Epithelial cell of prostate (primary cell): ENCODE measurements at places on chromosomes 5 and 9.

GRCh38 chr5:72407541-72407940 is 87.4 kb downstream of the PTCD2 start:
- DNase-seq = no peak

GRCh38 chr9:36744678-36745077 is 172.0 kb downstream of the MELK start:
- DNase-seq = no peak

GRCh38 chr5:93018461-93018860 is 562.6 kb downstream of the NR2F1-AS1 start:
- no peak for DNase-seq

- DNase-seq = no peak
Observed at GRCh38 chr9:127943731-127944144, 6.1 kb upstream of the DPM2 start.

DNA sequence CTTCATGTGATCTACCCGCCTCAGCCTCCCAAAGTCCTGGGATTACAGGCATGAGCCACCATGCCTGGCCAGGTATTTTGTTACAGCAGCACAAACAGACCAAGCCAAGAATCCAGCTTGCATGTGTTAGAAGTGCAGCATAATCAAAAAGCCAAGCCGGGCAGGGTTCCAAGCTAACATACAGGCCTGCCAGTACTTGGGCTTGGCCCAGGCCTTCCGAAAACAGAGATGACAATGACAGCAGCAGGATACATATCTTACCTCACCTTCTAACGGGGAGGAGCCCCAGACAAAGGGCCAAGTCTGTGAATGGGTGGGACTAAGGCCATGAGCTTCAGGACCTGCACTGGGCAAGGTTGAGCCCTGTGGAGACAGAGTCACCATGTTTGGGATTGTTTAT is 91.4 kb upstream of the ZNF462 start:
- no peak for DNase-seq

- no peak for DNase-seq
Observed at GRCh38 chr5:176660530-176660859, 13.2 kb downstream of the TSPAN17 start.

DNA sequence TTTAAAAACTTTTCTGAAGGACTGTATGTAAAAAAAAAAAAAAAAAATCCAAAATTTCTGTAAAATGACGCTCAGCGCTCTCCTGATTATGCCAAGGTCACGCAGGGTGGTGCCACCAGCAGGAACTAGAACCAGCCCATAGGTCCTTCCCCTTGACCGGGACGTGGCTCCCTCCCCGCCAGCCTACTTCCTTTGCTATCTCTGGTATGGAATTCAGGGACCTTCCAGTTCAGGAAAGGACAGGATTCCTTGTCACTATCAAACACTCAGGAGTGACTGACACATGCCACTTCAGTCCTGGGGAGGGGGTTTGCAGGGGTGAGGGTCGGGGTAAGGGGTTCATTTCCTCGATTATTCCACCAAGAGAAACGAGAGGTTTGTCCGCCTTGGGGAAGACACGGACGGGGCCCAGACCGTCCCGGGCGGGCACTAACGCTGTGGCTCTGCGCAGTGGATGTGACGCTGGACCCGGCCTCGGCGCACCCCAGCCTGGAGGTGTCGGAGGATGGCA is 18.8 kb downstream of the BTNL9 start:
- no peak for DNase-seq

GRCh38 chr9:135851748-135852147 is 55.6 kb downstream of the CAMSAP1 start:
- no peak for DNase-seq

GRCh38 chr5:78335976-78336375 is 24.4 kb upstream of the SCAMP1 start:
- no peak for DNase-seq

- no peak for DNase-seq
Observed at GRCh38 chr5:44294516-44294915, 94.7 kb downstream of the FGF10 start.

DNA sequence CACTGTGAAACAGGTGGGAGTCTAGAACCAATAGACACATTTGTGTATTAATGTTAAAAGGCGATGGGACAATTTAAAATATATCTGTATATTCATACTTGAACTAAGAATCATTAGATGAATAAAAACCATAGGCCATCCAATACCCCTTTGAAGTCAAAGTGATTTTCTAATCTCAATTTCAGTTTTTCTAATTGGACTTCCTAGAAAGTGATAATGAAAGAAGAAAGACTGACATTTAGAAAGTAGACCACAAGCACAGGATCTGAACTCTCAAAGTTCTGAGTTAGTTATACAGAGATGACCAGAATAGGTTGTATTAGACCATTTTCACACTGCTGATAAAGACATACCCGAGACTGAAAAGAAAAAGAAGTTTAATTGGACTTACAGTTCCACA is 412.8 kb upstream of the PIK3R1 start:
- DNase-seq = no peak

GRCh38 chr5:1659100-1659981 is 135.6 kb upstream of the LPCAT1 start:
- no peak for DNase-seq

DNA sequence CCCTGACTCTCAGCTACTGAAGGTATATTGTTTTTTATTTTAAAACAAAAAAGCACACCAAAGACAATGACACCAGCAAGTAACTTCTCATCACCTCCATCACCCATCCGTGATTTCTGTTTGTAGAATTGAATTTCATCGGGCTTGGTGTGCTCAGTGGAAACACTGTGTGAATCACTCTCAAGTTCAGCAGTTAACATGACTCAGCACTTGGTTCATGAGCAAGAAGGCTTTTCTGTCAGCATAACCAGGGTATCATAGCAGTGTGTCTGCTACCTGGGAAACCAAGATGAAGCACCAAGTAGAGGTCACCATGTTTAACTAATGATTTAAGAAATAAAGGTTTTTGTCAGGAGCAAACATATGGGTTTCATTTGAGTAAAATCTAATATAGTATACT is 123.7 kb downstream of the INSYN2B start:
- peak; percentile 41 for DNase-seq

DNA sequence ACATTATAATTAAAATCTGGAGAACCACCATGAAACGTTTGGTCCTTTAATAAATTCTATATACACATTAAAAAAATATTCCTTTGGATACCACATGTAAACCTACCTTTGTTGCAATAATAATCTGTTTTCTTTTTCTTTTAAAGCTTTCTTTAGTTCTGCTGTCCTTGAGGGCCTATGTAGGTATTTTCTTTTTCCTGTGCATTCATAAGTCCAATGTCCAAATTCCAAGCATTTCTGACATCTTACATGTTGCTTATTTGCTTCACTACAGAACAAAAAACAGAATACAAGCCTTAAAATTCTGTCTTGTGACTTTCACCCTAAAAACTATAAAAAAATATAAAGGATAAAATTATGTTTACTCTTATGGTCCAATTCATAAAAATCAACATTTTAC is 19.7 kb downstream of the ZCCHC10 start:
- DNase-seq = no peak

DNA sequence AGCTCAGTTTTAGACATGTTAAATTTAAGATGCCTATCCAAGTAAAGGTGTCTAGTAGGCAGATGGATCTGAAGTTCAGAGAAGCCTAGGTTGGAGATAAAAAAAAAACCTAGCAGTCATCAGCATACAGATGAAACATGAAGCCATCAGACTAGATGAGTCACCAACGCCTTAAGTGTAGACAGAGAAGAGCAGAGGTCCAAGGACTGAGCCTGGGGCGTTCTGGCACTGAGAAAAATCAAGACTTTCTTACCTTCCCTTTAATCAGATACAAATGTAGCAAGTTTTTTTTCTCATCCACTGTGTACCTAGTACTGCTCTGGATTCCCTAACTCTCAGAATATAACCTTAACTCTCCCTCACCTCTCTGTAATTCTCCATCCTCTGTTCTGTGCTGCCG is 97.3 kb downstream of the SIL1 start:
- peak; percentile 5 for DNase-seq

- DNase-seq = peak; percentile 87
Observed at GRCh38 chr9:3875361-3876132, 349.7 kb upstream of the RFX3 start.

GRCh38 chr5:40406741-40407211 is 272.9 kb upstream of the PTGER4 start:
- no peak for DNase-seq

DNA sequence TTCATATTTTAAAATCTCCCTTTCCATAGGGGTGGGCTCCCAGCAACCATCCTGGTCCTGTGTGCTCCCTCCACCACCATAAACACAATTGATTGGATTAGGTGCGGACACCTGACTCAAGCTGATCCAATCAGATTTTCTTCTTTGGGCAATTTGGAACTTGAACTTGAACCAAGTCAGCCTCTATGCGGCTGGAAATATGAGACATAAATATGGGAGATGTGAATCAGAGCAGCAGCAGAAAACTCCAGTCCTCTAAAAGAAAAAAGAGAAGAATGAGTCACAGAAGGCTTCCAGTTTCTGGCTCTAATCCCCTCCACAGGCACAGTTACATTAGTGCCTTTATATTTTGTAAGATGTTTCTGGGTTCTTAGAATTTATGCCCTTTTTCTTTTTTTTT is 306.6 kb downstream of the MLLT3 start:
- DNase-seq = peak; percentile 73

GRCh38 chr5:149424371-149425315 is 45.6 kb upstream of the IL17B start:
- no peak for DNase-seq

- no peak for DNase-seq
Observed at GRCh38 chr5:119313658-119314605, 41.9 kb upstream of the TNFAIP8 start.

- DNase-seq = no peak
Observed at GRCh38 chr5:139642891-139643871, 5.0 kb upstream of the CXXC5 start.
